ENCODE measurements at places on chromosomes 3 and 15.

DNA sequence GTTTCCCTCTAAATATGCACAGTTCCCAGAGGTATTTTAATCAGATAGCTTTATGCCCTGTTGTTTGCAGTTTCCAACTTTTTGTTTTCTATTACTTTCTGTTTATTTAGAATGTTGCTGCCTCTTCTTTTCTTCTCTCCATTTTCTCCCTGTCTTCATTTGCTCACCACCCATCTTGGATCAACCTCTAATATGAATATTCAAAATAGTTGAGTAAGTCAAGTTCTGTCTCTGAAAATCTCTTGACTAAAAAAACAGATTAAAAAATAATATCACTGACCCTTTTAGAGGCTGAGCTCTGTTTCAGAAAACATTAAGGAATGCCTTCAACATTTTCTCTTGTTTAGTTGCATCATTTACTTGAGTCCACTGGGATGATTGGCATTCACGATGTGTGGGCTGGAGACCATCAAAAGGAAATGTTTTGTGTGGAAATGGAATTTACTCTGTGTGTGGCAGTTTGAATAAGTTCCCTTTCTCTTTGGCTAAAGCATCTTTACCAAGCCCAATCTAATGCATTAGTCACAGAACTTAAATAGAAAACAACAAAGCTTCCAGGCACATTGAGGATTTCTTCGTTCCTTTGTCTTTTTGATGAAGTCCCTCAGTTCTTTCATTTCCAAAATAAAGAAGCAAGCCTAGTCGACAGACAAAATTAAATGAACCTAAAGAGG lies 633.9 kb upstream of the TGFBR2 start:
- DNase-seq, result no peak

- DNase-seq, result no peak
Observed at GRCh38 chr15:71111950-71112349, 3.3 kb upstream of the THSD4 start.

DNA sequence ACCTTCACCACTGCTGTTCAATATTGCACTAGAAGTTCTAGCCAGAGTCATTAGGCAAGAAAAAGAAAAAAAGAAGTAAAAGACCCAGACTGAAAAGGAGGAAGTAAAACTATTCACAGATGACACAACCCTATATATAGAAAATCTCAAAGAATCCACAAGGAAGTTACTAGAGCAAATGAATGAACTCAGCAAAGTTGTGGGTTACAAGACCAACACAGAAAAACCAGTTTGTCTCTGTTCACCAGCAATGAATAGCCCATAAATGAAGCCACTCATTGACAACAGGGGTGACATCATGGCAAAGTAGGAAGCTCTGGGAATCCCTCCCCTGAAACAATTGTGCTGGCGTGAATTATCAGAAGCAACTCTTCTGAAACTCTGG lies 4.6 kb downstream of the CFAP100 start:
- no peak for DNase-seq

DNA sequence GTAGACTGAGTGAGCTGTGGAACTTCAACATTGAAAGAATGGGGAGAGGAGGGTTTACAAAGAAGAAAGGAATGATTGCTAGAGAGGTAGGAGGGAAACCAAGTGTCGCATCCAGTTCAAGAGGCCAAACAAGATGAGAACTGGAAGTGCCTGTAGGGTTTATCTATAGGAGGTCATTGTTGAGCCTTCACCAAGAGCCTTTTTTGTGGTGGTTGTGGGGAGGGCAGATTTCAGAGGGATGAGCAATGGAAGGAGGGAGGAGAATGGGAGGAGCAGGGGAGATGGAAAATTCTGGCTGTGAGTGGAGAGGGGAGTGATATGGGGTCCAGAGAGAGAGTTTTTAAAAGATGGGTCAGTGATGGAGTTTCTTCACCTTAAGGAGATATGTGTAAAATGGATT lies 8.5 kb downstream of the PDIA5 start:
- DNase-seq, result no peak

- no peak for DNase-seq
Observed at GRCh38 chr3:40024526-40024925, 215.1 kb downstream of the MYRIP start.

- no peak for DNase-seq
Observed at GRCh38 chr3:133803469-133803868, 2.1 kb upstream of the SRPRB start.

GRCh38 chr3:196423044-196423781 lies 9.0 kb downstream of the UBXN7 start:
- DNase-seq, result no peak

- no peak for DNase-seq
Observed at GRCh38 chr3:112769286-112769978, 77.2 kb downstream of the CD200R1L start.

GRCh38 chr3:42876940-42877720 lies 1.5 kb upstream of the CYP8B1 start:
- no peak for DNase-seq

DNA sequence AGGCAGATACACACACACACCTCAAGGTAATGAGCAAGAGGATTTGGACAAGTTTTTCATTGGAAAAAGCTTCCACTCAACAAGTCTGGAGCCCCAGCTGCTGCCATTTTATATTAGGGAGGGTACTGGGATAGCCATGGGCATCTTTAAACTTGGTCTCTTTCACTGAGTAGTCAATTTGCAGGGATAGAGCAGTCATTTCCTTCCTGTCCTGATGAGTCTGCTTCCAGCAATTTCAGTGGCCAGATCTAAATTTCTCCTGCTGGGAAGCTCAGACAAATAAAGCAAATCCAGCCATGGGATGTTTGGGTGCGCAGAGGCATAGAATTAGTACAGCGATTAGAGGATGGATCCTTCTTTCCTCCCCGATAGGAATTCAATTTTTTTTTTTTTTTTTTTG lies 874 bp upstream of the ERC2 start:
- no peak for DNase-seq

GRCh38 chr3:167653155-167653554 lies 587 bp downstream of the WDR49 start:
- DNase-seq, result no peak

GRCh38 chr15:34584330-34584668 lies 848 bp upstream of the GOLGA8B start:
- DNase-seq, result no peak

DNA sequence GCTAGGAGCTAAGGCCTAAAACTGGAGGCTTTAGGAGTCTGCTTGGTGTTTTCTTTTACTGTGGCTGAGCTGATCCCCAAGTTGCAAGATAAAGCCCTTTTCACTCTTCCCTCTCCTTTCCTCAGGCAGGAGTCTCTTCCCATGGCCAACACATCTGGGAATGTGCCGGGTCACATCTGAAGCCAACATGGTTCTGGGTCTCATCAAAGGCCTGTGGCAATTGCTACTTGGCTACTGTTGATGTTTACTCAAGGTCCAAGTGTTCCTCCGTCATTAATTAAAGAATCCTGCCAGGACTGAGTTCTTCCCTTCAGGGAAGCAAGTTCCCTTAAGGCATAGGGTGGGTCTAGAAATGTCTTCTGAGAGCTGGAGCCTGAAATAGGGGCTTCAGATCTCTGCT lies 230.2 kb downstream of the GBE1 start:
- DNase-seq, result no peak

DNA sequence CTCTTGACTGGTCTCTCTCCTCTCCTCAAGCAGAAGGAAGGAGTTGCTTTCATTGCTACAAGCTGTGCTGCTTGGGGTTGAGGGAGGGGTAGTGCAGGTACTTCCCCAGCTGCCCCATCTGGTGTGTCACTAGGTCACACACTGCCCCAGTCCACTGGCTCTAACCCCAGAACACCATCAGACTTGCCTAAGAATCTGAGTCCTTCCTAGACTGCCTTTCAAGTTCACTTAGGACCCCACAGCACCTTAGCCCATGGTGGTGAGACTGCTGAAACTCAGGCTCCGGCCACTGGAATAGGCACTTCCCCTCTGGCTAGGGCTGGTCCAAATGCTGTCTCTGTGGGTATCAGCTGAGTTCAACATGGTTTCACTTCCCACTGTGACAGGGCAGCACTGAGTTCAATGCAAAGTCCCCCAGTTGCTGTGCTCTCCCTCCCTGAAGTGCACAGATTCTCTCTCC lies 279.7 kb upstream of the GOLGA6L4 start:
- DNase-seq, result no peak

GRCh38 chr15:86588413-86588812 lies 508.7 kb downstream of the AGBL1 start:
- DNase-seq, result no peak

DNA sequence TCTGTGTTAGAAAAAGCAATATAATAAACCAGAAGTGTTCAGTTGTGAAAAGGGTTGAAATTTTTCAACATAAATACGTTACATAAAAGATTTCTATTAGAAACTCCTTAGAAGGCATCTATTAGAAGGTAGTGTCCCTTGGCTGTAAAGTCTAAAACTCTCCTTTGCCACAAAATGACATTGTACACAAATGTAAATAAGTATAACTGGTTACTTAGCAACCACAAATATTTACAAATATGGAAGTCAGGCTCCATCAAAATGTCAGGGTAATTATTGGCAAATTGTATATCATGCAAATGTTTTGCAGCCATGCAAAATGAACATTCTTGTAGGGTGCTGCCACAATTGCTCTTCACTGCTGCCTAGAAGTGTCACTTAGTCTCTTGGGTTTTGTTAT lies 419.1 kb upstream of the CDIN1 start:
- DNase-seq, result no peak

- no peak for DNase-seq
Observed at GRCh38 chr3:111311709-111312235, 230.2 kb upstream of the CD96 start.

DNA sequence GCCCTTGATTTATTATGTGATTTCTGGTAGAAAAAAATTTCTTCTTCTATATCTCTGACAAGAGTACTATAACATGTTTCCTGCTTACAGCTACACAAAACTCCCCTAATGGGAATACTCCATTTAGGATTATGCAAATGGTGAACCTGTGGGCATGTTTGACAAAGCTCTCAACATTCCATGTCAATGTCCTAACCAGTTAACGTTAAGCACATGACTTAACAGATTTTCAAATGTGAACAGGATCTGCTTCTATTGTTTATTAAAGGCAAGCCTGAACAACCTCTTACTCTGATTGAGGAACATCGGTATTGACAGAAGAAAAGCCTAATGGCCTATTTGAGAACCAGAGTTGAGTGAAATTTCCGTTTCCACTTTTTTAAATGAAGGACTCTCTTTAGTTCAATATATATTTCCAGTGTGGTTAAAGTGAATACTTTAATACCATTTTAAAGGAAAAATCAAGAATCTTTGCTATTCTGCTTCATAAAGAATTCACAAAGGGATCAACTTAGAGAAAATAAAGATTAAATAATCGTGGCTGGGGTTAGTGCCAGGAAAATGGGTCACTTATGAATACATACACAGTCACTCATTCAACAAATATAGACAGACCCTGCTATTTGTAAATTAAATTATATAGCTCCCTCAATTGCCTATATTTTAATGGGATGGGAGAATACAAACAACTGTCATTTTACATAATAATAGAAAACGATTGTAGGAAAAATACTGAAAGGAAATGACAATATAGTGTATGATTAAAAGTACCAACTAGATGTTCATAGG lies 300.3 kb upstream of the CBLB start:
- no peak for DNase-seq

DNA sequence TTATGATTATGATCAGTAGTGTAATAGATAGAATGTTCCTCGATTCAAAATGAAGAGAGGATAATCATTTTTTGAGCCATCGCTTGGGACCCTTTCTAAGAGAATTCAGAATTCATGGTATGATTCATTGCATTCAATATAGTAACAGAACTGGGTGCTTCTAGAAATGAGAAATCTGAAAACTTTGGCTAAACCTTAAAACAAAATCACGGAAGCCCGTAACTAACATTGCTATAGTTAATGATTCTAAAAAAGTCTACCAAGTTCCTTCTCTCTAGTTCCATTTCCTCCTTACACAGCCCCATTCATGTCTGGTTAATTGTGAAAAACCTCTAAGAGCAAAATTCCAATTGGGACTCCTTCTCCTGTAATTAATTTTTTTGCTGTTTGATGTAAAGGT lies 217.1 kb downstream of the GBE1 start:
- DNase-seq, result no peak

GRCh38 chr15:43067717-43068461 lies 37.9 kb downstream of the UBR1 start:
- DNase-seq, result no peak

GRCh38 chr3:79506751-79507150 lies 261.0 kb downstream of the ROBO1 start:
- no peak for DNase-seq

- no peak for DNase-seq
Observed at GRCh38 chr3:172614340-172615274, 91.4 kb upstream of the TNFSF10 start.

- DNase-seq, result no peak
Observed at GRCh38 chr3:185076219-185076618, 76.6 kb downstream of the C3orf70 start.

GRCh38 chr15:58980351-58980939 lies 7.0 kb upstream of the RNF111 start:
- no peak for DNase-seq

DNA sequence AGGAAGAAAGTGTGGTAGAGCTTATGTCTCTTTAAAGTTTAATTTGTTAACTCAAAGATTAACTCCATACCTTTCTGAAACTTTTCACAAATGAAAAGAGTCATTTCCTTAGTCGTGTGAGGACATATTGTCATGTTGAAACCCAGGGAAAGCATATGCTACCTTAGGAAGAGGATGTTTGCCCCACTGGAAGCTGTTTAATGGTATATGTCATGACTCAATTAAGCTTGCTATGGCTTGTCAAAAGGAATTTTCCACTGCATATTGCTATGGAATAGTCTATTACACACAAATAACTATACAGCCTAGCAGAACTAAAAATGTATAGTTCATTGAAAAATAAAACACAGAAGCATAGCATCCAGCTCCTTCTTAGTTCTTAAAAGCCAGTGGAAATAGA lies 69.9 kb downstream of the NSUN3 start:
- DNase-seq, result no peak

DNA sequence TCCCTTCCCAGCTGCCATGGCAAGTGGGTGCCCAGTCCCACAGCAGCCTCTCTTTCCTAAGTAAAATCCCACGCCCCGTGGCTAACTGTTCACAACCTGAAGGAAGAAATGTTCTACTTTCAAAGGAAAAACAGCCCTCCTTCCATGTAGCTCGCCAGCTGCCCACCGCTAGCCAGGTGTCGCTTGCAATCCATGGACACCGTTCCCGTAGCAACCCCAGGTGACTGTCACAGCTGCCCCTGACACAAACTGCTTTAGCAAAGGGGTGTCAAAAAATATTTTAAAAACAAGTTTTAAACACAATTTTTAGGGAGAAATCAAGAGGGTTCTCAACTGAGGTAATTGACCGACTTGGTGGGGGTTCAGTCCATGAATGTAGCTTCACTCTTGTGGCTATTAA lies 21.0 kb upstream of the CGNL1 start:
- DNase-seq, result no peak

DNA sequence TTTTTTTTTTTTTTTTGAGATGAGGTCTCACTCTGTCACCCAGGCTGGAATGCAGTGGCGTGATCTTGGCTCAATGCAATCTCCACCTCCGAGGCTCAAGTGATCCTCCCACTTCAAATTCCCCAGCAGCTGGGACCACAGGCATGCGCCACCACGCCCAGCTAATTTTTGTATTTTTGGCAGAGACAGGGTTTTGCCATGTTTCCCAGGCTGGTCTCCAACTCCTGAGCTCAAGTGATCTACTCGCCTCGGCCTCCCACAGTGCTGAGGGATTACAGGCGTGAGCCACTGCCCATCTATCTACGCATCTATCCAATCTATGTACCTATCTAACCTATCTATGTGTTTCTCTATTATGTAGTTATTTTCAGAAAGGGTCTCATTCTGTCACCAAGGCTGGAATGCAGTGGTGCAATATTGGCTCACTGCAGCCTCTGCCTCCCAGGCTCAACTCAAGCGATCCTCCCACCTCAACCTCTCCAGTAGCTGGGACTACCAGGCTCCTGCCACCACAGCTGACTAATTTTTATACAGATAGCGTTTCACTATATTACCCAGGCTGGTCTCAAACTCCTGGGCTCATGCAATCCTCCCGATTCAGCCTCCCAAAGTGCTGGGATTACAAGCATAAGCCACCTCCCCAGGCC lies 20.2 kb upstream of the GPX1 start:
- no peak for DNase-seq

Data from right renal cortex interstitium (tissue), 3 donors.